Gastroesophageal sphincter (tissue), 4 donors: ENCODE measurements at places on chromosomes 11 and 22. TPM values are rescaled to one million over a fixed set of nuclear protein-coding genes. Genes with fewer than 3 reads are reported as not detected.

GRCh38 chr11:12802418-12803085 is 128.3 kb downstream of the TEAD1 start:
- ATAC-seq, result peak; percentile 54

Gene THAP7
- 44.4 TPM for total RNA-seq

- ATAC-seq, result no peak
Observed at GRCh38 chr11:134559602-134559962, 147.5 kb upstream of the B3GAT1 start.

Gene TSSK2
- total RNA-seq, result 0.13 TPM

DNA sequence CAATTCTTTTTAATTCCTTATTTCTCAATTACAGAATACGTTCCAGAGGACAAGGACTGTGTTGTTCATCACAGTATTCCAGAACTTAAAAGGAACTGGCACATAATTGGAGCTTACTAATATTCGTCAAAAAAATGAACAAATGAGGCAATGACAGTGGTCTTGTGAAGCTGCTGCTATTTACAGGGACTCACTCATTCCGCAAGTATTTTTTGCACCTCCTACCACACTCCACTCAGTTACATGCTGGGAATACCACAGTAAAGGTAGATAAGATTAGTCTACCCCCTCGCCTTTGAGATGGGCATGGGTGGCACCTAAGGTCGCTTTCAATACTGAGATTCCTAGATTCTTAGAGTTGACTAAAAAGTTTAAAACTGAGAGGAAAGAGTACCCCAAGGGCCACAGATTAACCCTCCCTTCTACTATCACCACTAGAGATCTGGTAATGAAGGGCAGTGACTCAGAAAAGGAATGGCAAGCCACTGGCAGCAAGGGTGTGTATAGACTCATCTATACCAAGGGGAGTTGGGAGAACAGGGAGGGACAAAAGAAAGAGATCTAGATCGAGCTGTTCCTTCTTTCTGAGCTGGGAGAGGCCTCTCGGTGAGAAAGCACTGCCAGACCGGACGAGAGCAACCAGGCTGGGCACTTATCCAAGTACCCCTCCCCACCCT is 85.0 kb downstream of the RPL27A start:
- peak; percentile 65 for ATAC-seq

Gene DCDC1
- total RNA-seq, result 0.13 TPM

GRCh38 chr11:68379206-68379605 is 66.8 kb downstream of the LRP5 start:
- no peak for ATAC-seq

Gene NRXN2
- 4.8 TPM for total RNA-seq
